ENCODE measurements at places on chromosomes 12 and 14.

- DNase-seq: no peak
Observed at GRCh38 chr12:55765736-55766290, 22.9 kb downstream of the GDF11 start.

- DNase-seq: no peak
Observed at GRCh38 chr12:38516418-38516817, 199.8 kb downstream of the ALG10B start.

- no peak for DNase-seq
Observed at GRCh38 chr12:116545144-116545543, 14.0 kb upstream of the MAP1LC3B2 start.

- DNase-seq: no peak
Observed at GRCh38 chr12:80864046-80864735, 73.5 kb downstream of the LIN7A start.

DNA sequence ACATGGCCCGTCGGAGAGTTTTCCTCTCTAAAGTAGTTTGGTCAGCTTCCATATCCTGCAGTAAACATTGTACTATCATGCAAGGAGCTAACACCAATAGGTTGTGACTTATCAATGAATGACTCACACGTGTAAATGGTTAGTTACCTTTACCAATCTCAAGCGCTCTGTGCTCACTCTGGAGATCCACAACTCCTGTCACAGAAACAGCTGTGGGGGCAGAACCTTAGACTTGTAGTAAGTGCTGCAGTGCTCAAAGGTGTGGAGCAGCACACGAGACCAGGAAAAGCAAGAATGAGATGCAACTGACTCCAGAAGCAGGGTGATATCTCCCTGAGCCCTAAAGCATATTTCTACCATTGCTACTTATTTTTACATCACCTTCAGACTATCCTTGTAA is 73.7 kb upstream of the KCNJ8 start:
- no peak for DNase-seq

- no peak for DNase-seq
Observed at GRCh38 chr12:1948883-1949282, 30.4 kb upstream of the CACNA2D4 start.

DNA sequence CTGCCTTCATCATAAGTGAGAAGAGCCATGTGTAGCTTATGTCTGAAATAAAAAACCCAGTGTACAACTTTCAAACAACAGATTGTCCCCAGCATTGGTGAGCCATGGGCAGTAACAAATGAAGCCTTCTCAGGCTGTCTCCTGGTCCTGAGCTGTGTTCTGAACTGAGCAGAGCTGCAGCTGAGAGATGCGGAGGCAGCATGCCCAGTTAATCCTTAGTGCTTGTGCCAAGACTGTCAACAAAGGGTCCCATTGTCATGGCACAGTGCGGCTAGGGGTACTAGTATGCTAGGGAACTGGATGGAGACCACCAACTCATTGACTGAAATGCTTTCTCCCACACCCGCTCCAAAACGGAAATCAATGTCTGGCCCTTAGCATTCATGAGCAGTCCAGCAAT is 154.3 kb downstream of the RMST start:
- DNase-seq: no peak

Data from NCI-H146 (cell line).